ENCODE measurements at places on chromosomes 2 and 18.

GRCh38 chr2:40032650-40033319, 253.7 kb upstream of the THUMPD2 start:
- DNase-seq: no peak

GRCh38 chr2:103529798-103530502, 768.1 kb downstream of the TMEM182 start:
- DNase-seq: no peak

GRCh38 chr2:65863713-65864112, 431.3 kb upstream of the SPRED2 start:
- DNase-seq: no peak

DNA sequence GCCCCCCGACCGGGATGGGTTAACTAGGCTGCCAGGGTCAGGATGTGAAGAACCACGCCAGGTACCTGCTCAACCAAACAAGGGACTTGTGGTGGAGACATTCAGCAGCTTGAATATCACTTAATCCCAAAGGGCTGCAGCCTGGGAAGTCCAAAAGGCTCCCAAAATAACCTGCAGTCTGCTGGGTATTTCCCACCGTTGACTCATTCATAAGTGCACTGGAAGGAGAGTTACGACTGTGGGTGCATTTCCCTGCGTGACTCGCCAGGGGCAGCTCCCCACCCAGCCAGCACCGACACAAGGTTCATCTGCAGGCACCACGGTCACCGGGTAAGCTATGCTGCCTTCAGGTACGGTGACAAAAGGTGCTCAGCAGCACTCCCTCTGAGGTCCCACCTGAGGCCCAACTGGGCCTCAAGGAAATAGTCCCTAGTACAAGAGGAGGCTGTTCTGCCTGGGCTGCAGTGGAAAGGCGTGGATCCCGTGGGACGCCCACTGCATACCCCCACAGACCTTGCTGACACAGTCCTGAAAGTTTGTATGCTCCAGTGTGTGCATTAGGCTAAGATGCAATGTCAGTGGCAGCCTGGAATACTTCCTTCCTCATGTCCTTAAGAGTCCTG, 86.5 kb downstream of the UXS1 start:
- DNase-seq: no peak

DNA sequence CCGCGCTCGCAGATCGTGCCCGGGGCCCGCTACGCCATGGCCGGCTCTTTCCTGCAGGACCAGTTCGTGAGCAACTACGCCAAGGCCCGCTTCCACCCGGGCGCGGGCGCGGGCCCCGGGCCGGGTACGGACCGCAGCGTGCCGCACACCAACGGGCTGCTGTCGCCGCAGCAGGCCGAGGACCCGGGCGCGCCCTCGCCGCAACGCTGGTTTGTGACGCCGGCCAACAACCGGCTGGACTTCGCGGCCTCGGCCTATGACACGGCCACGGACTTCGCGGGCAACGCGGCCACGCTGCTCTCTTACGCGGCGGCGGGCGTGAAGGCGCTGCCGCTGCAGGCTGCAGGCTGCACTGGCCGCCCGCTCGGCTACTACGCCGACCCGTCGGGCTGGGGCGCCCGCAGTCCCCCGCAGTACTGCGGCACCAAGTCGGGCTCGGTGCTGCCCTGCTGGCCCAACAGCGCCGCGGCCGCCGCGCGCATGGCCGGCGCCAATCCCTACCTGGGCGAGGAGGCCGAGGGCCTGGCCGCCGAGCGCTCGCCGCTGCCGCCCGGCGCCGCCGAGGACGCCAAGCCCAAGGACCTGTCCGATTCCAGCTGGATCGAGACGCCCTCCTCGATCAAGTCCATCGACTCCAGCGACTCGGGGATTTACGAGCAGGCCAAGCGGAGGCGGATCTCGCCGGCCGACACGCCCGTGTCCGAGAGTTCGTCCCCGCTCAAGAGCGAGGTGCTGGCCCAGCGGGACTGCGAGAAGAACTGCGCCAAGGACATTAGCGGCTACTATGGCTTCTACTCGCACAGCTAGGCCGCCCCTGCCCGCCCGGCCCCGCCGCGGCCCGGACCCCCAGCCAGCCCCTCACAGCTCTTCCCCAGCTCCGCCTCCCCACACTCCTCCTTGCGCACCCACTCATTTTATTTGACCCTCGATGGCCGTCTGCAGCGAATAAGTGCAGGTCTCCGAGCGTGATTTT, 7.6 kb downstream of the TBR1 start:
- DNase-seq: no peak

DNA sequence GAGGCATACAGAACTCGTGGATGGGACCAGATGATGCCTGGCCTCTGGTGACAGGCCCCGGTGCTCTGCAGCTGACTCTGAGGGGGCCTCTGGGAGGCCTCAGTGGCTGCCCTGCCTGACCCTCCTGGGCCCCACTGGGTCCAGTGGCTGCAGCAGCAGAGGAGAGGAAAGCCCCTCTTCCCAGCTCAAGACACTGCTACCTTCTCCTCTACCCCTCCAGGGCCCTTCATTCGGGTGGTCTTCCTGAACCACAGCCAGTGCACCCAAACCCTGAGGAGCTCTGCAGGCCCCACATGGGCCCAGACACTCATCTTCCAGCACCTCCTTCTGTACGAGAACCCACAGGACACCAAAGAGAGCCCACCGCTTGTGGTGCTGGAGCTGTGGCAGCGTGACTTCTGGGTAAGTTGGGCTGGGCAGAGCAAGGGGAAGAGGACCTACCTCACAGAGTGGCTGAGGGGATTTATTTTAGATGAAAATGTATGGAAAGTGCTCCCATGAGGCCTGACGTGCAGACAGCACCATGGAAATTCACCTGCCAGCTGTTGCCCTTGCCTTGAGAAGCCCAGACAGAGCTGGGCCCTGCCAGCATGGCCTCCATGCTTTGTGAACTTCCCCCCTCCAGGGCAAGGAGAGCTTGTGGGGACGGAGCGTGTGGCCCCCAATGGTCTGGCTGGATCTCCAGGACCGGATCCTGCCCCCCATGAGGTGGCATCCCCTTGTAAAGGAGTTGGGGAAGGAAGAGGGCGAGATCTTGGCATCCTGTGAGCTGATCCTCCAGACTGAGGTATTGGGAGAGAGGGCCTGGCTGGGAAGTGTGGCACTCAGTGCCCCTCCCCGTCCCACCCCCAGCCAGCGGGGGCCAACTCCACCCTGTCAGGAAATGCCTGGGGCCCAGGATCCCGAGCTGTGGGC, 46.3 kb downstream of the LMAN2L start:
- no peak for DNase-seq

GRCh38 chr2:70515938-70516337, 37.7 kb downstream of the TGFA start:
- DNase-seq: no peak

- no peak for DNase-seq
Observed at GRCh38 chr2:132664096-132664495, 5.9 kb downstream of the LYPD1 start.

DNA sequence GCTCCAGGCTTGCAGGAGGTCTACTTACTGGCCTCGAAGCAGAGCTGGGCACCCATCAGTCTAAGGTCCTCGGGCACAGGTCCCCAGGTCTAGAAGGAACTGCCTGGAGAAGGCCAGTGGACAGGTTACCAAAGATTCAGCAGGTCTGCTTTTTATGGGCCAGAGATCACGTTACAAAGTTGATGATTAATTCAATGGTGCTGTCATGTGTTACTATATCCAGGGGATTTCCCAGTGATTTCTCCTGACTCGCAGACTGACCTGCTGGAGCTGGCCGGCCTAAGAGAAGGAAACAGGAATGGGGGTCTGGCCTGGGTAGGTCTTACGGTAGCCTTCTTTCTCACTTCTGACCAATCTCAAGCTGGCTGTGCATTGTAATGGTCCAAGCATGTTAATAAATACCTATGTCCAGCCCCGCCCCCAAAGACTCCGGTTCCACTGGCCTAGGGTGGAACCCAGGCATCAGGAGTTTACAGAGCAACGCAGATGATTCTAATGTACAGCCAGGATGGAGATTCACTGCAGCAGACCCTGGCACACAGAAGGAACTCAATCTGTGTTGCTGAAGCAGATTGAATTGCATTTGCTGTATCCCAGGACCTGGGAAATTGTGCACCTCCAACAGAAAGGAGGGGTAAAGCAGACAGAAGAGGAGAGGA, at the start of gene NEURL3:
Gene NEURL3, minus strand, starts transcription at position 127 of the 659 bp plus-strand sequence. Its CDS starts 71 bp downstream, at position 56.
- DNase-seq: no peak

GRCh38 chr2:221571025-221571550, 1.0 kb downstream of the EPHA4 start:
- DNase-seq: no peak

- peak; percentile 15 for DNase-seq
Observed at GRCh38 chr2:101339266-101339880, 30.9 kb upstream of the RNF149 start.

DNA sequence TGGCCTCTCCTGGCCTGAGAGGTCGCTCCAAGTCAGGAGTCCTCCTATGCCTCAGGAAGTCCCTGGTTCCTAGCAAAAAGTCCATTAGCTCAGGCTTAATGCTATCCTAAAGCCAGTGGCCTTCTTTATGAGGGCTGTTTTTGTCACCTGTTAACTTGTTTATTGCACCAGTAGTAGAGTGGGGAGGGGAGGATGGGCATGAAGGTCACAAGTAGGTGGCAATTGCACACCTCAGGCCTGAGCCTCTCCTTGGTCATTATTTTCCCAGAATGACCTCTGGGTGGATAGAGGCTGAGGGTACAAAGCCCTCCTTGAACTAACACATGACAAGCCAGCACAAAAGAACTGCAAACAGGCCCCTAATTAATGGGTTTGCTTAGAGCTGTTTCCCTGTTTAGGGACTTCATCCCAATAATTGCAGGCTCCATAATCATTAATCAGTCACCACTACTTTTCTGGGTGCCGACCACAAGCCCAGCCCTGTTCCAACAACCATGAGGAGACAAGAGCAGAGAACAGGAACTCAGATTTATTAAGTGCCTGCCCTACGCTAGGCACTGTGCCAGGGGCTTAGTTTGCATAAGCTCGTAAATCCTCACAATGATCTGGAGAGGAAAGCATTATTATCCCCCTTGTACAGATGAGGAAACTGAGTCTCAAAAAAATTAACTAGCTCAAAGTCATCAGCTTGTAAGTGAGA, 123.0 kb upstream of the PKDCC start:
- no peak for DNase-seq

DNA sequence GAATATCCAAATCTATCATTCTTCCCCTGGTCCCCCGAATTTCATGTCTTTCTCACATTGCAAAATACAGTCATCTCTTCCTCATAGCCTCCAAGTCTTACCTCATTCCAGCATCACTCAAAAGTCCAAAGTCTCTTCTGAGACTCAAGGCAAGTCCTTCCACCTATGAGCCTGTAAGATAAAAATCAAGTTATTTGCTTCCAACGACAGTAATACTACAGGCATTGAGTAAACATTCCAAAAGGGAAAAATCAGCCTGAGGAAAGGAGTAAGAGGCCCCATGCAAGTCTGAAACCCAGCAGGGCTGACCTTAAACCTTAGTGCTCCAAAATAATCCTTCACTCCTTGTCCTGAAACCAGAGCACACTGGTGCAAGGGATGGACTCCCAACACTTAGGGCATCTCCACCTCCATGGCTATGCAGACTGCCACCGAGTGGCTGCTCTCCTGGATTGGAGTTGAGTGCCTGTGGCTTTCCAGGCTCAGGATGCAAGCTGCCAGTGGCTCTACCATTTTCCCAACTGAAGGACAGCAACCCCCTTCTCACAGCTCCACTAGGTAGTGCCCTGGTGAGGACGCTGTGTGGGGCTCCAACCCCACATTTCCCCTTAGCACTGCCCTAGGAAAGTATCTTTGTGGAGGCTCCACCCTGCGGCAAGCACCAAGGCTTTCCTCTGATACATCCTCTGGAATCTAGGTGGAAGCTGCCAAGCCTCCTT, 16.3 kb downstream of the DTNA start:
- no peak for DNase-seq

GRCh38 chr18:23570912-23571504, 15.3 kb downstream of the NPC1 start:
- DNase-seq: no peak

DNA sequence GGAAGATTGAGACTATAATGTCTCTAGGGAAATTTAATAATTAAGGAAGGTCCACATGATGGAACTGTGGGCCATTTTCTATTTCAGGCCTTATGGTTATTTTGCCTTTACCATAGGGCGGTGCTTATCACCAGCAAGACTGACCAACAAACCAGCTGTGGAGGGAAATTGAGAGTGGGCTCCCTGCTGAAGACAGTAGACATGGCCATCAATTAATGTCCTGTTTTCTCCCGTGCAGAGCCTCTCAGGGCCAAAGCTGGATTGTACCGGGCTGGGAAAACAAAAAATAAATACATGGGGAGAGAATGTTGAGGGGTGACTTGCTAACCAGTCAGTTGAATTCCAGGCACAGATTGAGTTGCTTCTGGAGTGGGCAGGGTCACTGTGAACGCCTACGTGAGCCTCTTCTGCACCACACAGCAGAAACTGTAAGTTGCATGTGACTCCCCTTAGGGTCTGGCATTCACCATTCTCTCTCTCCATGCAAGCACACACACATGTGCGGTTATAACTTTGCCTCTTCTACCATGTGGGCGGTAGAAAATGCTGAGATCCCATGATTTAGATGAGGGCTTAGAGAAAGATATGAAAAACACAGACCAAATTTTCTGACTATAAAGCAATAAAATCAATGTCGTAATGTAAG, 128.5 kb downstream of the COPS8 start:
- DNase-seq: no peak

DNA sequence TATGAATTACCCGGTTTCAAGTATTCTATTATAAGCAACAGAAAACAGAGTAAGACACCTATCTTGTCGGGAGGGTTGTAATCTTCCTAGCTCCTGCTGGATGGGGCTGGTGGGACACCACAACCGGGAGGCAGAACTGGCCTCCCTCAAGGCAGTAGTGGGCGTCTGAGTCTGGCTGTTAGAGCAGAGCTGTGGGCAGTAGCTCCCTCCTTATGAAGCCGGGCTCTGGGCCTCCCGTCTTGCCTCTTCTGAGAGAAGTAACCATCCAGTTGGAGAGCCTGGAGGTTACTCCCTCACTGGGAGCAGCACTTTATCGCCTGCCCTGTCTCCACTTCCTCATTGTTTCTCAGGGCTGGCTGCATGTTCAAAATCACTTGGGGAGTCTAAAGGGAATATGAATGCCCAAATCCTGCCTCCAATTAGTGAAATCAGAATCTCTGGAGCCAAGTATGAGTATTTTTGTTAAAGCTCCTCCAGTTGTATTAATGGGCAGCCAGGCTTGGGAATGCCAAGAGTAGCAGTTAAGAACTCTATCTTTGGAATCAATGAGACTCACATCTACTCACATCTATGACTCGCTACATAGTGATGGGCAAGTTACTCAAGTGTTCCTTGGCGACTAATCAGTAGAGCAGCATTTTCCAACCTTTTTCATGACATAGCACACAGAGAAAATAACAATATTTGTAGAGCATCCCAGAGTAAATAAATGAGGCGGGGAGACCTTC, 27.3 kb upstream of the NRP2 start:
- DNase-seq: no peak

GRCh38 chr2:119823734-119824334, 64.1 kb downstream of the PTPN4 start:
- no peak for DNase-seq

- DNase-seq: no peak
Observed at GRCh38 chr2:9949239-9949991, 2.1 kb upstream of the GRHL1 start.

Data from stimulated activated effector memory CD8-positive, alpha-beta T cell treated with anti-CD3 and anti-CD28 coated beads, Interleukin-12 subunit alpha, Interleukin-12 subunit beta, amount 100 ng/mL, for 72 hours (primary cell).